ENCODE measurements at places on chromosomes 6 and 20.

DNA sequence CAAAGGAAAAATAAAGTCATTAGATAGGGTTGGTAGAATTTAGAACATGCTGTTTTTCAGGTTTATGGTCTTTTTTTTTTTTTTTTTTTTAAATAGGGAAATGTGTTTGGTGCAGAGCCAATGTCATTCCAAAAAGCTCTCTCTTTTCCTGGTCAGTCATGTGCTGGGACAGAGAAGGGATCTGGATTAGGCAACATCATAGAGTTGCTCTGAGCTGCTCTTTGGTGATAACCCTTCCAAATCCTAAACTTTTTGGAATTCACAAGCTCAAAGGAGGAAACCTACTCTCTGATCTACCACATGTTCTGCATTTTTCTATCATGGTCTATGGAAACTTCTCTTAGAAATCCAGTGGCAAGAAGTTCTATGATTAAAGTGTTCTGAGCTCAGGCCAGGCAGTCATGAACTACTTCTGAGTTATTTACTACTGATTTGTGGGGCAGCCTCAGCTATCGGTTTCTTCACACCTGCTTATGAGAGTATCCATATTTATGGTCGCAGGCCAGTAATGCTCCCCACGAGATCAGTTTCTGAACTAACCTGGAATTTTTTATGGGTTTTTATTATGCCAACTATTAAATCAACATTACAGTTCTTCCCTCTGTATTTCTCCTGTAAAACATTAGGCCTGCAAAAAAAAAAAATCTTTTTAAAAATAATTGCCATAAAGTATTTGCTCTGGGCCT is 4.8 kb downstream of the EDN1 start:
- DNase-seq = no peak

GRCh38 chr6:82766476-82766875 is 299.2 kb downstream of the UBE3D start:
- DNase-seq = no peak

DNA sequence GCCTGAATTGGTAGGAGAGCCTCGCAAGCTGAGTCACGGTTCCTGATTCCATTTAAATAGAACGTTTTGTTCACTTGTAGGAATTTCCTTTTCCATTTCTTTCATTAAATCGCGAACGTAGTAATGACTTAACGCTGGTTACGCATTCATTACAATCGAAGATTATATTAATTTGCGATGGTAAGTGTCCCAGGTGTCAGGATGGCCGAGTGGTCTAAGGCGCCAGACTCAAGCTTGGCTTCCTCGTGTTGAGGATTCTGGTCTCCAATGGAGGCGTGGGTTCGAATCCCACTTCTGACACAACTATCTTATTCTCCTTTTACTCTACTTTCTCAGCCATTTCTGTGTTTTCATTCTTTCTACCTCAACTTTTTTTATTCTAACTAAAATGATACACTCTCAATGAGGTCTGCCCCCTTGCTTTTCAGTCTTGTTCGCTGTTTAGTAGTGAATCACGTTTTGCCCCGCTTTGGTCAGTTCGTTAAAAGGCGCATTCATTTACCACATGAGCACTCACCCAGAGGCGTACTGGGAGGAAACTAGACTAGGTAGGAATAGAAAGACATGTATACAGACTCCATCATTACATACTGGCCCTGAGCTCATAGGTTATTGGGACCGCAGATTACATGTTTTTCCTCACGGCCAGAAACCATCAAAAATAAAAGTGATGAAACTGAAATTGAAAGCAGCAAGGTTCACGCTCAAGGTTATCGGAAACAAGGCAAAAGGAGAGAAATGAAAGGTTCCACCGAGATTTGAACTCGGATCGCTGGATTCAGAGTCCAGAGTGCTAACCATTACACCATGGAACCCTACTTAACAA is 17.3 kb upstream of the TRIM27 start:
- DNase-seq = no peak

DNA sequence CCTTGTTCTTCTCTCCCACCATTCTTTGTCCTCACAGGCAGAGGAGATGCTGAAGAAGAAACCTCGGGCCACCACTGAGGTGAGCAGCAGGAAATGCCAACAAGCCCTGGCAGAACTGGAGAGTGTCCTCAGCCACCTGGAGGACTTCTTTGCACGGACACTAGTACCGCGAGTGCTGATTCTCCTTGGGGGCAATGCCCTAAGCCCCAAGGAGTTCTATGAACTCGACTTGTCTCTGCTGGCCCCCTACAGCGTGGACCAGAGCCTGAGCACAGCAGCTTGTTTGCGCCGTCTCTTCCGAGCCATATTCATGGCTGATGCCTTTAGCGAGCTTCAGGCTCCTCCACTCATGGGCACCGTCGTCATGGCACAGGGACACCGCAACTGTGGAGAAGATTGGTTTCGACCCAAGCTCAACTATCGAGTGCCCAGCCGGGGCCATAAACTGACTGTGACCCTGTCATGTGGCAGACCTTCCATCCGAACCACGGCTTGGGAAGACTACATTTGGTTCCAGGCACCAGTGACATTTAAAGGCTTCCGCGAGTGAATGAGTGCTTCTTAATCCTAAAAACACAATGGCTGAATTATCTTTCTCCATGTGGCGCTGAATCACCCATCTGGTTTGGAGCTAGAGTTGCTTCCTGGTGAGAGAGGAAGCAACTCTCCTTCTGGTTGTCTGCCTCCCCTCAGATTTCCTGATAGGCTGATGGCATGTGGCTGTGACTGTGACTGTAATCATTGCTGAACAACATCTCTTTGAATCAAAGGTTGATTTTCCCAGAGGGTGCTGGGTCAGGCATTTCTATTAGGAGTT is 4.6 kb downstream of the MAD2L1BP start:
- DNase-seq = no peak

DNA sequence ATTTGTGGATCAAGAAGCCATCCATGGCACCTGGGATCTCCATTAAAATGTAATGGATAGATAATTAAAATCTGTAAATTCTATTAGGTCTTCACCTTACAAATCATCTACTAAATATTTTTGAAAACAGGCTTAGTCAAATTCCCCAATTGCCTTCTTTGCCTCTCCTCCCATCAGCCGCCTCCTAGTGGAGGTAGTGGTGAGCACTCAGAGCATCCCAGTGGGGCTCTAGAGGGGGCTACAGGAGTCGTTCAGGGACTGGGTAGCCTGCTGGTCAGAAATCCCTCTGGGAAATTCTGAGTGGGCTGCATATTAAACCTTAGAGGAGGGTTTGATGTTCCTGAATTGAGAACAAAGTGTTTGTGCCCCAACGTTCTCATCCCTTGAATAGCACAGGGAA is 20.8 kb upstream of the PAX1 start:
- no peak for DNase-seq

DNA sequence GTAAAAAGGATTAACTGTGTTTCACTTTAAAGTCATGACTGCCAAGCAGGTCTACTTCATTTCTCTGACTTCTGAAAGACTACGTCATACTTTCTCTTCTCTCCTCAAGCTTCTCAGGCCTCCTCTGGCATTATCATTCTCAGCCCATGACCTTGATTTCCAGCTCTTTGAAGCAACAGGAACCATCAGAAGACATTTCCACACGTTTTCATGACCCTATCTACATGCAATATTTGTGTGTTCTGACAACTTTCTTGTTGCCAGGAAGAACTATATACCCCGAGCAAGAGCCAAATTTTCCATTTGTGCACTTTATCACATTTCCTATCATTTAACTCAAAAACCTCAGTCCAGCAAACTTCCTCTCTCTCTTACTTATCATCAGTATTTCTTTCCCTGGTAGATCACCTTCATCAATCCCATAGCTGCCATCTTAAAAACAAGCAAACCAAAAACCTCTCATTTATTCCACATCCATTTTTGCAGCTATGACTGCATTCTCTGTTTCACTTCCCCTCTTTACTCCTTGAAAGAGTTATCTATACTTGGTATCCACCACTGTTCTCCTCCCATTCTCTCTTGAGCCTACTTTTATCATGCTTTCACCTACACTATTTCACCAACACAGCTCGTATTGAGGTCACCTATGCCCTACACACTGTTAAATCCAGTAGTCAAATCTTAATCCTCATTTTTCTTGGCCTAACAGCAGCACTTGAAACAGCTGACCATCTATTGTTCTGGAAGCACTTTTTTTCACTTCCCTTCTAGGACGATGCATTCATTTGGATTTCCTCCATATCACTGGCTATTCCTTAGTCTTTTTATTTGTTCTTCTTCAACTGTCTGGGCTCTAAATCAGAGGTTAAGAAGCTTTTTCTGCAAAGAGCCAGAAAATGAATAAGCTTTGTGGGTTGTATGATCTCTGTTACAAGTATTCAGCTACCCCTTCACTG is 47.1 kb downstream of the STX7 start:
- no peak for DNase-seq

DNA sequence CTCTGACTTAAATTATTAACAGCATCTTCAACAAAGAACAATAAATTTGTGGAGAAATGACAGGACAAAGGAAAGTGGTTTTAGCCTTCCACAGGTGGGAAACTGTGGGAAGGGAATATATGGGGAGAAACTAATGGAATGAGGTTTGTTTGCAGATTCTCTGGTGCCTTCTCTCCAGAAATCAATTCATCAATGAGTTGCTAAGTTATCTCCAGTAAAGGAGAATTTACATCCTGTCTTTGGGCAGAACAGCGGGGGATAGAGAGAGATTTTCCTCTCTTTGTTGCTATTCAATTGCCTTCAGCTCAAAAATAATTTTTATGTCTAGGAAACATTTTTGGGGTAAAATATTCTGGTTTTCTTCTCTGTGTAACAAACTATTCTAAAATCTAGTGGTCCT is 36.9 kb upstream of the LCA5 start:
- DNase-seq = no peak

GRCh38 chr6:89936177-89936576 is 41.9 kb downstream of the GJA10 start:
- DNase-seq = no peak

- DNase-seq = no peak
Measured at GRCh38 chr6:2546901-2547300, 203.8 kb downstream of the MYLK4 start.

GRCh38 chr6:144652292-144652891 is 367.3 kb downstream of the UTRN start:
- no peak for DNase-seq
